Activated CD8-positive, alpha-beta memory T cell treated with anti-CD3 and anti-CD28 coated beads, Interleukin-2, amount 50 U/mL, for 48 hours (primary cell): ENCODE measurements at places on chromosomes 1 and 21.

GRCh38 chr1:169138866-169139670 is 32.6 kb downstream of the ATP1B1 start:
- no peak for DNase-seq

DNA sequence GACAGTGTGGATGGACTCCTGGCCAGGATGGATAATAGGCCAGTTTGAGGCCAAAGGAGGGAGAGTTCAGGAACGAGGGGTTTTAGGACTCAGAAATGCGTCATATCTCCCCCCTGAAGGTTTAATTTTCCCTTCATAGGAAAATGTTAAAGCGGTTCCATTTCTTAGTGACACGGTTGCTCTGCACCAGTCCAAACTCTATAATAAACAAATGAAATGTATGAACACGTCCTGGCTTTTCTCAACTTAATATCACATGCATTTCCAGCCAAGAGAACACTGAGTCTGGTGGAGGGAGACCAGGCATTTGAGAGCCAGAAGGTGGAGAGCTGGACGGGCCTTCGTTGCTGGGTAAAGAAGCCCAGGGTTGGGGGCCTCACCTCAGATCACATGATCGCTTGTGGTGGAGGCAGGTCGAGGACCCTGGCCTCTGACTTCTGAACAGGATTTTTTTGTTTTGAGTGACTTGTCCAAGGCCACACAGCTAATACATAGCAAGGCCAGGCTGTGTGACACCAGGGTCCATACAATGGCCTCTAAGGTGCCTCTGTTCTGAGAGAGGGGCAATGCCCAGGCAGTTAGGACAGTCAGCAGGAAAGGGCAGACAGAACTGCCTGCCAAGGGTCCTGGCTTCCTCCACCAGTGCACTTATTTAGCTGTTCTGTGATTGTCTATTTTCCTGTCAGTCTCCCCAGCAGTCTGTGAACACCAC is 11.4 kb downstream of the SLC1A7 start:
- no peak for DNase-seq

DNA sequence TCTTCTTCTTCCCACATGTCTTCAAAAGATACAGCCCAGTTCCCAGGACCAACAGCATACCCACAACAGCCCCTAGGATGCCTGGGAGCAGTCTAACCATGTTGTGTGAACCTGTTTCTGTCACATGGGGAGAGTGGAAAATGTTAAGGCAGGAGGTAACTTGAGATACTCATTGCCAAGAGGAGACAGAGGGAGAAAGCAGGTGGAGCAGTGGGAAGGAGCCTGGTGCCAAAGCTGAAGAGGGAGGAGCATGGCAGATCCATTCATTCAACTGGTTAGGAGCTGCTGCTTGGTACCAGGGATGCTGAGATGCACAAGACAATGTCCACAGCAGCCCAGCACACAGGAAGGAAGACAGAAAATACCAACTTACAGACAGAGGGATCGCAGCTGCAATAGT is 149.8 kb upstream of the ETV3 start:
- no peak for DNase-seq

- no peak for DNase-seq
Observed at GRCh38 chr1:22889213-22889827, 83.3 kb downstream of the LACTBL1 start.

GRCh38 chr1:40264354-40264781 is 6.3 kb downstream of the ZMPSTE24 start:
- no peak for DNase-seq

DNA sequence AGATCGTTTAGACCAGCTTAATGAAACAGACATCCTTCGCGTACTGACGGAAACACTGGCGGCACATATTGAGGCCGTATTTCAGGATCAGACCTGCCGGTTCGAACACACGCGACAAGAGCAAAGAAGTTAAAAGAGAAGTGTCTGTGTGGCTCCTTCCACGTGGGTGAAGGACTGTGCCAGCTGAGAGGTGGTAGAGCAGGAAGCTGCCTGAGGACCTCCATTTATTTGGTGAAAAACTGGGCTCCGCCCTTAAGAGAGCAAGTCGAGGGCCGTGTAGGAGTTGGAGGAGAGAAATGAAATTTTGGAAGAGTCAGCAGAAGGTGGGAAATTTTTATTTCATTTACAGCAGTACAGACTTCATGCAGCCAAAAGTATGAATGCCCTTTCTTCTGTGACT is 38.8 kb upstream of the ADORA3 start:
- no peak for DNase-seq

- DNase-seq = no peak
Observed at GRCh38 chr1:187383366-187383765, 554.6 kb downstream of the PLA2G4A start.

GRCh38 chr1:119002028-119002686 is 14.0 kb upstream of the TBX15 start:
- no peak for DNase-seq

DNA sequence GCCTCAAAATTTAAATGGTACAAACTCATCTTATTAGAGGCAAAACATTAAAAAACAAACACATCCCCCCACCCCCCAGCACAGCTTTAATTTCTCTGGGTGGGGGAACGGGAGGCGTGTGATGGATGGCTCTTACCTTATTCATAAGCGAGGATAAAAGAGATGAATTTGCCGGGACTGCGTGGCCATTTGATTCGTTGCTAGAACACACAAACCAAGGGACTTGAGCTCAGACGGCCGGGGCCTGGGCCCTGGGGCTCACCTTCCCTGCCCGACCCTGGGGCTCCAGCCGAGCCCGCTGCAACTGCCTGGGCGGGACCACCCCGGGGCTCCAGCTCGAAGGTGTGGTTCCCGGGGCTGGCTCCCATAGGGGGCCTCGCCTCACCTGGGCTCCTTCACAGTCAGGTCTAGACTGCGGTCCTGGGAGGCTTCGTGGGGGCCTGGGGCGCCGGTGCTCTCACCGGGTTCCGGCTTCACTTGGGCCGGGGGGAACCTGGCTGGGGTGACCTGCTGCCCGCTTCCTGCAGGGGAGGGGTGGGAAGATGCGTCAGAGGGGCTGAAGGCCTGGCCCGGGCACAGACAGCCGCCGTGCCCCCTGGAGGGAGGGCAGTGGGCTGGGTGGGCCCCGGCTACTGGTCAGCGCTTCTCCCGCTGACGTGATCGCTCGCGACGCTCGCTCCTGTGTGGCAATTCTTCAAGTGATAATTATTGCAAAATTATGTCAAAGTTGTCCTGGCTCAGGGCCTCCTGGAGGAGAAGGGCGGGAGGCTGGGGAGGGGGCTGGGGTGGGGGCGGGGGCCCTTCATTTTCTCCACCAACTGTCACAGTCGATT is 145.7 kb downstream of the CASZ1 start:
- DNase-seq = no peak

GRCh38 chr1:210937846-210938245 is 196.1 kb downstream of the KCNH1 start:
- no peak for DNase-seq

- DNase-seq = no peak
Observed at GRCh38 chr1:27603309-27603680, 649 bp downstream of the AHDC1 start.

DNA sequence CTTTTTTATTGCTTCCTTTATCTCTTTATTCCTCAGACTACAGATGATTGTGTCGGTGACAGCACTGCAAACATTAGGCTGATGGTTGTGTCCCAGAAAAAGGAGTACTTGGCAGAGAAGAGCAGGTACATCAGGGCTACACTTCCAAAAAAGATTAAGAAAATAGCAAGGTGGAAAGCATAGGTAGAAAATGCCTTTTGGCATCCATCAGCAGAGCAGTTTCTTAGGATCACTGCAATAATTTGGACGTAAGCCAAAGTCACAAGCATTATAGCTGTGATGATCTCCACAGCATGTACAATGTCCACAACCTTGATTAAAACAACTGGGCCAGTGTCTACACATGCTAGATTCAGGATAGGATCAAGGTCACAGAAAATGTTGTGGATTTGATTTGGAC is 5.9 kb downstream of the OR6K2 start:
- DNase-seq = no peak
